HepG2 (cell line): ENCODE measurements at places on chromosomes 3 and 15. TPM values are rescaled to one million over a fixed set of nuclear protein-coding genes. Genes with fewer than 3 reads are reported as not detected.
A peak's percentile ranks its signal among the peaks of the same experiment; 100 is the strongest.

DNA sequence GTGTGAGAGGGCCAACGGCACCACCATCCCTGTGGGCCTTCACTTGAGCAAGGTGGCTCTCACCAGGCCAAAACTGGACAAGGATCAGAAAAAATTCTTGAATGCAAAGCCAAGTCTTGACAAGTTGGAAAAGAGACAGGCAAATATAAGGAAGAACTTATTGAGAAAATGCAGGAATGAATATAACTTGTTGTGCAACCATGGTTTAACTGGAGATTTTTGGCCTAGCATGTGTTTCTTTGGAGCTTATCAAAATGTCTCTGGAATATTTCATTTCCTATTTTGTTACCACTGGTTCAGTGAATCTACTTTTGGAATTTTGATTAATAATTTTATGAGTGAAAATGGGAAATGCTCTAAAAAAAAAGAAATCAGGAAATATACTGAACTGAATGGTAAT, 42.5 kb downstream of the MCTP2 start:
- no peak for DNase-seq

DNA sequence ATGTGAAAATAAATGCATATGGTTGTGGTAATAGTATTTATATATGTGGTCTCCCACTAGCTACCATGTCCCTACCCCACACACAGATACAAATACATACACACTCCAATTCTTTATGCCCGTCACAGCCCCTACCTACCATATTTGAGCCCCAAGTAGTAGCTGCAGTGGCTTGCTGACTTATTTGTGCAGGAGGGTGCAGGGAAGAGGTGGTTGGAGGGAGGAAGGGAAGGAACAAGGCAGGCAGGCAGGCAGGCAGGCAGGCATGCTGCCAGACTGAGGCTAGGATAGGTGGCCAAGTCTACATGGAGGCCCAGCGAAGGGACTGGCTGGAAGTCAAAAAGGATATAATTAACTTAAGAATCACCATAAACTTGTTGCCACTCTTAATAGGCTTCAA, 82.9 kb downstream of the SCN11A start:
- no peak for DNase-seq

- DNase-seq: peak; percentile 13
These were observed 75.4 kb upstream of the ABHD17C start for GRCh38 chr15:80619680-80620079.

DNA sequence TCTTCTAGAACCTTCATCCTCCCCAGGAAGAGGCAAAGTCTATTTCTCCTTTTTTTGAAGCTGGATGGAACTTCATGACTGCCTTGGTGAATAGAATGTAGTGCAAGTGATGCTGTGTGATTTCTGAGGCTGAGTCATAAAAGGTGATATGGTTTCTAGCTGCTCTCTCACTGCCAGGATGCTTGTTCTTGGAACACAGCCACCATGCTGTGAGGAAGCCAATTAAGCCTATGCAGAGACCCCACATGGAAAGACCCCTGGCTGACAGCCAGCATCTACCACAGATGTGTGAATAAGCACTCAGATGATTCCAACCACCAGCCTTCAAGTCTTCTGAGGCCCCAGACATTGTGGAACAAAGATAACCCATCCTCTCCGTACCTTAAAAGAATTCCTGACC, 57.0 kb downstream of the ISL2 start:
- no peak for DNase-seq

- no peak for DNase-seq
These were observed 1046.6 kb upstream of the CFAP20DC start for GRCh38 chr3:60096403-60096802.

- DNase-seq: peak; percentile 17
These were observed 67.2 kb downstream of the LPP start for GRCh38 chr3:188220988-188221818.

DNA sequence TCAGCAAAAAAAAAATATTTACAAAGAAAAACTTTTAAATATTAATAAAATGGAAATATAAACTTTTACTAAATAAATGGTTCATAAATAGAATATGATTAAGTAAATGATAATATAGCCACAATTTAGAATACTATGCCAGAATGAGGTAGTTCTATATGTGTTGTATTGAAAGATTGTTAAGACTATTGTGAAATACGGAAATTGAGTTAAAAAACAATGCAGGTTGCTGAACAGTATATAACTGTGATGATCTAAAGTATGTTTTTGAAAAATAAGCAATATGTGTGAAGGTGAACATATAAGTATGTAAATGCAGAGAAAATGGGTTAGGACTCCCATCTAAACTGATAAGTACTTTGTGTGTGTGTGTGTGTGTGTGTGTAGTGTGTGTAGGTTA, 1.2 kb downstream of the ZNF35 start:
- no peak for DNase-seq

GRCh38 chr3:41163006-41163405, 36.3 kb upstream of the CTNNB1 start:
- no peak for DNase-seq

- no peak for DNase-seq
These were observed 8.0 kb upstream of the RAD54L2 start for GRCh38 chr3:51530485-51530884.

DNA sequence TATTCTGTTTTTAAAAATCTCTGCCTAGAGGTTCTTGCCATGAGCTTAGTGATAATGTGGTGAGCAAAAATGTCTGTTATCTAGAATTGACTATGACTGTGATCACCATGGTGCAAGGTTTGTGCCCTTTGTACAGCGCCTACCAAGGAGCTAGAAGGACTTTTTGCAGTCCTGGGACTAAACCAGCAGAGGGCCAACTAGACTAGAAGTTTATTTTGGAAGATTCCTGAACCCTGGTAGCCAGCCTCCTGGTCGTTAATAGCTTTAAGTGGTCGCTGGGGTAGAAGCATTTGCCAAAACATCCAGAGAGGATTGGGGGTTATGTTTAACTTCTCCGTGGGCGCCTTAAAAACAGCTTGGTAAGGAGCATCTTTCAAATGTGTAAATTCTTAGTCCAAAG, 7.8 kb downstream of the SCG5 start:
- peak; percentile 63 for DNase-seq

- DNase-seq: no peak
These were observed 195.8 kb downstream of the ZMAT3 start for GRCh38 chr3:178875836-178876235.

DNA sequence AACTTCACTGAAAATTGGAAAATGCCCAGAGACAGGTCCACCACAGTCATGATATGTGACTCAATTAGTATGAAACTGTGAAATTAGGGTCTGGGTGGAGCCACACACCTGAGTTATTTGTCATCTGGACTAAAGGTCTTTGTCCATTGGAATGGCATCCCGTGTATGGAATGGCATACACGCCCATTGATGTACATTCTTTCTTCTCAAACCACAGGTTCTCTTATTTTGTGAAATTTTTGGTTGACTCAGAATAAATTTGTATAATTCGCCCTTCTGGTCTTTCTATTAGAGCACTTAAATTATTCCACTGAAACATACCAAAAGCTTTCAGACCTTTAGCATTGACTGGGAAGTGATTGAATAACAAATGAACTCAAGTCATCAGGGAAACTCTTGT, 66.8 kb upstream of the UBE2E1 start:
- no peak for DNase-seq

DNA sequence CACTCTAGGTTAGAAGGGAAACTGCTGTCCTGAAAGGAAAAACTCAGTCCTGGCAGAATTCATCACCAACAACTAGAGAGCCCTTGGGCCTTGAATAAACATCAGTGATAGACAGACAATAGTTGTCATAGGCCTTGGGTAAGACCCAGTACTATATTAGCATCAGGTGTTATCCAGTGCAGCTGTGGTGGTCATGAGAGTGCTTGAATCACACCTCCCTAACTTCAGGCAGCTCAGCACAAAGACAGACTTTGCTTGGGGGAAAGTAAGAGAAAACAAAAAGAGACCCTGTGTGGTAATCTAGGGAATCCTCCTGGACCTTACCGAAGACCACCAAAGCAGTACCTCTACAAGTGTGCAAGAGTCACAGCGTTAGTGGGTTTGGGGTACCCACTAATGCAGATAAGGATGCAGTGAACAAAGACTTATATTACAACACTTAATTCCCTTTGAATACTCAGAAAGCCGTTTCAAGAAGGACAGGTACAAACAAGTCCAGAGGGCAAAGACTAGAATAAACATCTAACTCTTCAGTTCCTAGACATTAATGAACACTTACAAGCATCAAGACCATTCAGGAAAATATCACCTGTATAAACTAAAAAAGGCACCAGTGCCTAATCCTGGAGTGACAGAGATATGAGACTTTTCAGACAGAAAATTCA, 332.3 kb upstream of the EPHA3 start:
- no peak for DNase-seq

GRCh38 chr15:26475554-26475953, 297.3 kb downstream of the GABRB3 start:
- DNase-seq: no peak

DNA sequence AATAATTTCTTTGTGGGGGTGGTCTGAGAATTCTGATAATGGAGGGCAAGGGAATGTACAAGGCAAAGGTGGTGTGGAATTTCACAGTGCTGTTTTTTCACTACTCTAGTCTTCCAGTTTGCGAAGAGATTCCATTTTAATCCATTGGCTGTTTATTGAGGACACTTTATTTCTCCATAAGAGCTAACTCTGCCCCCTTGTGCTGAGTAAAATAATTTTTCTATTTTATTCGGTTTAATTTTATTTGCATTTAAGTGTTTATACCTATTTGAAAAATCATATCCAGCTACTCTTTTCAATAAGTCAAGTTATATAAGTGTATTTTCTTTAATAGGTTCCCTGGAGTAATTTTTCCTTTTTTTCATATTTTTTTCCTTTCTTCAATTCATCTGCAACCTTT, 840.1 kb downstream of the TUSC7 start:
- no peak for DNase-seq

- DNase-seq: no peak
These were observed 62.7 kb downstream of the GRIP2 start for GRCh38 chr3:14477311-14477935.

- DNase-seq: no peak
These were observed 48.9 kb downstream of the PTH1R start for GRCh38 chr3:46926447-46926846.

GRCh38 chr3:62672270-62672987, 202.8 kb downstream of the CADPS start:
- peak; percentile 7 for DNase-seq

- no peak for DNase-seq
These were observed 7.5 kb downstream of the PSTPIP1 start for GRCh38 chr15:77002436-77002835.

DNA sequence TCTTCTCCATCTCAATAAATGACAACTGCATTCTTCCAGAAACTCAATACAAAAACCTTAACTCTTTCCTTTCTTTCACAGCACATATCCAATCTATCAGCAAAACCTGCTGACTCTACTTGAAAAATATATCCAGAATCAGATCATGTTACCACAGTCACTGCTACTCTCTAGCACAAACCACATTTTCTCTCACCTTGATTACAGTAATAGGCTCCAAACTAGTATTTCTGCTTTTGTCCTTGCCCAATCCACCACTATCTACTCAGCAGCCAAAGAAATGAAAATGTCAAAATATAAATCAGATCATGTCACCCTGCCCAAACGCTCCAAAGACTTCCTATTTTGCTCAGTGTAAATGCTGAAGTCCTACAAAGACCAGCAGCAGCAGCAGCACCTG, 15.2 kb downstream of the TMCC1 start:
- no peak for DNase-seq

DNA sequence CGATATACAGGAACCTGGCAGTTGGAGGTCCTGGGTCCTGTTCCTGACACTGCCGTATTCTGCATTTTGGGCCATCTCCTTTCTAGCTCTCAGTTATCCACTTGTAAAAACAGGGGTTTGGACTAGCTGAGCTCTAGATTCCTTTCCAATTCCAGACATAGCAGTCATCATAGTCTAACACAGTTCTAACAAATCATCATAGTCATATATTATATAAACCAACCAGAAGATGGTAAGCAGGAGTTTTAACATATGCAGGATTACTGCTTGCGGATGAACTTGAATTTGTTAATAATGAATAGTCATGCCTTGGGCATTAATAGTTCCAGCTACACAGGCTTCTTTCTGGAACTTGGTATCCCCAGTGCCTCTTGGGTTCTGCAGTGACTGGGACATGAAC, 26.6 kb downstream of the MASP1 start:
- DNase-seq: no peak

DNA sequence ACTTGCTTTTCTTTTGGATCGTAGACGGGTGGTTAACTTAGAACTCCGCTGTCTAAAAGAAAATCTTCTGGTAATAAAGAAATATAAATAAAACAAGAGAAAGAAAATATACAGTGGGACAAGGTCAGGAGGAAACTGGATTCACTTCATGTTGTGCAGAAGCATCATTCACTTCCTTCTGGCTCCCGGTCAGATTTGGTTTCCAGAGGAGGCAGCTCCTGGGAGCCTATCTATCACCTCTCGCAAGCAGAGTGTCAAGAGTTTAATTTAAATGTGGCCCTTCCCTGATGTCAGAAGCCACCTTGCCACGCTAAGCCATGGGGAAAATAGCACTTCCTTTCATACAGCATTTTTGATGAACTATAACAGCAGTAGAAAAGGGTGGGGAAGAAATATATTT, 139.1 kb downstream of the NSMCE3 start:
- no peak for DNase-seq

GRCh38 chr15:57462381-57462780, 86.1 kb downstream of the CGNL1 start:
- DNase-seq: no peak

DNA sequence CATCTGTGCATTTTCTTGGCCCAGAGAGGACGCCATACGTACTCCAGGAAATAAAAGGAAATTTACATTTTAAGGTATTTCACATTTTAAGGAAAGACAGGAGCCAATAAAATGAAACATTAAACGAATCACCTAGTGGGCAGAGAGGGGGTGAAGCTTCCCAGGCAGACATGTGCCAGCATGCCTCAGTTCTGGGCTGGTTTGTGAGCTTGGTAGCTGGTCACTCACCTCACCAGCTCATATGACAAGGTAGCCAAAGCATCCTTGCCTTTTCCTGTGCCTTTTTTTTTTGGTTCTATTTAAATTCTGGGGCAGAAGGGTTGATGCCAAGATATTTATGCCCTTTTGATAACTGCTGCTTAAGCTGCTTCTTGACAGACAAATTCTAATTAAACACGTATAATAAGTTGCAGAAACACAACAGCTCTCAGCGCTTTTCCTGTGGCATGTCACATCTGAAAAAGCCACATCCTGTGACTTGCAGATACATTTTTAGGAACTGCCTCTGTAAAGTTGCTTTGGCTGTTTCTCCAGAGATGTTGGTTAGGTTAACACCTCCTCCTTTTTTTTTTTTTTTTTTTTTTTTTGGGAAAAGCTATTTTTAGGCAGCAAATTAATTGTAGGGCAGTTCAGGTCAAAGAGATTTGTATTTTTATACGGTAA, 218.6 kb downstream of the PDCD6IP start:
- no peak for DNase-seq

CEP152 gene
- polyA plus RNA-seq: 0.82 and 1.3 TPM in 2 replicates

COL6A5 gene
- polyA plus RNA-seq: not detected in 2 replicates

PDIA3 gene
- polyA plus RNA-seq: 198 and 238 TPM in 2 replicates

SCN11A gene
- polyA plus RNA-seq: 0.11 and 0.13 TPM in 2 replicates

FGD5 gene
- 0.17 TPM in 1 of 2 replicates, not detected in the other for polyA plus RNA-seq

RARB gene
- polyA plus RNA-seq: 0.16 TPM in 1 of 2 replicates, not detected in the other

UCN2 gene
- polyA plus RNA-seq: 1.5 and 2.3 TPM in 2 replicates

PLCB2 gene
- 0.11 TPM in 1 of 2 replicates, not detected in the other for polyA plus RNA-seq

USP19 gene
- 28.3 and 36.6 TPM in 2 replicates for polyA plus RNA-seq

NMD3 gene
- polyA plus RNA-seq: 31.3 and 44.2 TPM in 2 replicates

ZNF501 gene
- 1.4 and 2.4 TPM in 2 replicates for polyA plus RNA-seq

CYP8B1 gene
- polyA plus RNA-seq: 2.0 and 2.8 TPM in 2 replicates

GREM1 gene
- polyA plus RNA-seq: 0.08 and 0.13 TPM in 2 replicates

ST3GAL6 gene
- polyA plus RNA-seq: 11.7 and 17.5 TPM in 2 replicates
